ENCODE measurements at places on chromosomes 2 and 18.

DNA sequence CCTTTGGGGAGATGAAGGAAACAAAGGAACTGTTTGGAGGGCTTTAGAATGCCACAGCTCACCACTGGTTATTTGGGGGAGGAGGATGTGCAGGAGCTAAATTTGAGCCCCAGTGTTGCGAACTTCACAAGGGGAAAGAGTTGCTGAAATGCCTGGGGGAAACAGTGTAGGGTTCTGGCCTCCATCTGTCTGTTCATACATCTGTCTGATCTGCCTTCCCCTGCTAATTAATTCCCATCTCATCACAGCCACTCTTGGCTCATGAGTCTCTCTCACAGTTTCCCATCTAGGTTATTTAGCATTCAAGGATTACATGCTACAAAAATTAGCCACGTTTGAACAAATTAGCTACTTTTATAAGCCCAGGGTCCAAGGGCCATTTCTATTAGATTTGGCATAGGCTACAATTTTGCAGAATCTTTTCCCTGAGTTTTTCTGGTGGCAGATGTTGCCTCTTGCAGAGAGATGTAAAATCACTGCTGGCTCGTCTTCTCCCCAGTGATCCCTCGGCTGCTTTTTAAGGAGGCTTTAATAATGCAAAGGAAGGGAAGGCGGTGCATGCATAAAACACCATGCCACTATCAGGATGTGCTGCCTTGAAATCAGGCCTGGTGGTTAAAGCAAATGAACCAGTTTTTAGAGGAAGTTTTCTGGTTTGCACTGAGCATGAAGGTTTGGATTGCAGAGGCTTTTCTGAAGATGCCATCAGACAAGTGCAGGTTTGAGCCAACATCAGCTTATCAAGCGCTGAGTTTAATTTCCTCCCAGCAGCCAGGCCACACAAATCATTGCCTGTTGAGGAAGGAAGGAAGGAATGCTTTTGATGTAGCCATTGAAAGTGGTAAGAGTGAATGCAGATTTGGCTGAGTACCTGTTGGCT is 35.0 kb downstream of the ADD2 start:
- DNase-seq, result no peak

DNA sequence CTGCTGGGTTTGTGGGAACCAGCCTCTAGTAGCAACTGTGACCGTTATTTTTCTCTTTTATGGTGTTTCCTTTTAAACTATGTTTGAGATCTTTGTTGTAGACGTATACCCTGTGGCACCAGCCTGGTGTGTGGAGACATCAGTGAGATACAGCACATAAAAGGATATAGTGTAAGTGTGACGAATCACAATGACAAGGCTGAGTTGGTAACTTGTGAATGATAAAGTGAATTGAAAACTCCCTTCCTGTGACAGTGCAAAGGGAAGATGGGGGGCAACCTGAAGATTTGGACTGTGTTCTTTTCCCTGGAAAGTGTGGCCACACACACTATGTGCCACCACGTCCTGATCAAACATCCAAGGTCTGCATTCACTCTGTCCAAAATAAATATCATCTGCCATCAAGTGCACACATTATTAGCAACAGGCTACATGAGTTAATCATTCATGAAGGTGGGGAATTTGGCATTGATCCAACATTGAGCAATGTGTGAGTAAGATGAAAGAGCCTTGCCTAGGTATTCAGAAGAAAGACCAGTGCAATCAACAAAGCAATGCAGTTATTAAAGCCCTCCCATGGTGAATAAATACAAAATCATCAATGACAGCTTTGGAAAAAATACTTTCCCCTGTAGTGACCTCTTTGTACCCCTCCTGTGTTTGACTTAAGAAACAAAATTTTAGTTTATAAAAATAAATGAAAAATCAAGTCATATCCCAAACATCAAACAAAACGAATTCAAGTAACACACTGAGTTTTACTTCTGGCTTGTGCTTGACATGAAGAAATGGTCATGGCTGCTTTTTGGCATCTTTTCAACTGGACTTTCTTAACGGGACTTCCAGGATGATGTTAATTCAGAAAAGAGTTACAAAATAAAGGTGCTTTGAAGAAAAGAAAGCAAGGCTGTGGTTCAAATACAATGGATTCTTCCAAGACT is 1280.5 kb upstream of the ZEB2 start:
- no peak for DNase-seq

DNA sequence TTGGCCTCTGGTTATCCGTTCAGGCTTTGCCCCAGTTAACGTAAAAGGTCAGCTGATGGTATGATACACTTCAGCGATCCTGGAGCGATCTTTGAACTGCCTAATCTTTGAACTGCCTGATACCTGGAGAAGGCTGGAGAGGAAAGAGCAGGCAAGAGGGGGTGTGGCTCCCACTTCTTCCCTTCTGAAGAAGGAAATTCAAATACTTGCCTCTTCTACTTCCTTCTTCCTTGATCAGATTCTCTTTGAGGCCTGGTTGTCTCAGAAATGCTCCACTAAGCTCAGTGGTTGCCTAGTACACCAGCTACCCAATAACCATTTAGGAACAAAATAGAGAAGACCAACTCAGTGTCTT is 619 bp downstream of the GALM start:
- no peak for DNase-seq

DNA sequence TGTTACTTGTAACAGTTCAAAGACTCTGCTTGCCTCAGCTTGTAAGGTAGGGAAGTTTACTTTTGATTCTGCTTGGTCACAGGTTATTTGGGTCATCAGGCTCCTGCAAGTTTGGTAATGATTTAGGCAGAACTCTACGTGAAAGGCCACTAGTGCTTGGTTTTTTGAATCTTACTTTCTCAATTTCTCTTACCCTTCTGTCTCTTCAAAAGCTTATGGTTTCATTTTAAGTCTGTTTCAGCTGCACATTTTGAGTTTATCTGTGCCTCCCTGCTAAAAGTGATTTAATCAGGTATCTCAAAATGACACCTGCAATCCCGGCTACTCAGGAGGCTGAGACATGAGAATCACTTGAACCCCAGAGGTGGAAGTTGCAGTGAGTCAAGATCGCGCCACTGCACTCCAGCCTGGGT is 26.3 kb upstream of the MOCOS start:
- no peak for DNase-seq

GRCh38 chr18:23890589-23890988 is 124.0 kb upstream of the TTC39C start:
- no peak for DNase-seq

DNA sequence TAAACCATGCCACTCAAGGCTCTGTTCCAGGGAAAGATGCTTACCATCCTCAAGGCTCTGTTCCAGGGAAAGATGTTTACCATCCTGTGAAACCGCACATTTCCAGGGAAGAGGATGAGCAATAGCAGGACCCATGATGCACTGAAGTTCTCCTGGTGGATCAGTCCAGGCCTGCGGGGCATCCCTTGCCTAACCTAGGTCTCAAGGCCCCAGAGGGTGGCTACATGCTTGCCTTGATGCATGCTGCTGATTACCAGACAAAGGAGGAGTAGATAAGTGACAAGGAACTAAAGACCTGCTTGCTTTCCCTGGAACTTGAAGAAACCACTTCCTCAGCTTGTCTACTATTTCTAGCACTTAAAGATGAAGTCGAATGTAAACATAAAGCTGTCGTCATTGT is 111.0 kb upstream of the LINC00305 start:
- DNase-seq, result no peak

GRCh38 chr2:151716721-151717120 is 17.6 kb downstream of the NEB start:
- DNase-seq, result no peak

DNA sequence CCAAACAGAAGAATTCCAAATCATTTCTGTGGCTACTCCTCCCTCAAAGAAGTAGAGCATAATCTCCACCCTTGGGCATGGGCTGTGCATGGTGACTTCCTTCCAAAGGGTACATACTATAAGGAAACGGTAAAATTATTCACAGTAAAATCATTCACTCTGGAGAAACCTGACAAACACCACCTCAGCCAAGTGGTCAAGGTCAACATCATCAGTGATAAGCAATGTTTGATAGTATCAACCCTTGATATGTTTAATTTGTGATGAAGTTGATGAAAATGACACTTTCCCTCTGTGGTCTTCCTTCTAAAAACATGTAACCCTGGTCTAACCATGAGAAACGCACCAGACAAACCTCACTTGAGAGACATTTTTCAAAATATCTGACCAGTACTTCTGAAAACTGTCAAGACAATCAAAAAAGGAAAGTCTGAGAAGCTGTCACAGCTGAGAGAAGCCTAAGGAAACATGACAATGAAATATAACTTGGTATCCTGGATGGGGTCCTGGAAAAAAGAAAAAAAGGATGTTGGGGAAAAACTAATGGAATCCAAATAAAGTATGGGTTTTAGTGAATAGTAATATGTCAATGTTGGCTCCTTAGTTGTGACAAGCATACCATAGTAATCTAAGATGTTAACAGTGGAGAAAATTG is 9.4 kb upstream of the TXNDC2 start:
- no peak for DNase-seq

DNA sequence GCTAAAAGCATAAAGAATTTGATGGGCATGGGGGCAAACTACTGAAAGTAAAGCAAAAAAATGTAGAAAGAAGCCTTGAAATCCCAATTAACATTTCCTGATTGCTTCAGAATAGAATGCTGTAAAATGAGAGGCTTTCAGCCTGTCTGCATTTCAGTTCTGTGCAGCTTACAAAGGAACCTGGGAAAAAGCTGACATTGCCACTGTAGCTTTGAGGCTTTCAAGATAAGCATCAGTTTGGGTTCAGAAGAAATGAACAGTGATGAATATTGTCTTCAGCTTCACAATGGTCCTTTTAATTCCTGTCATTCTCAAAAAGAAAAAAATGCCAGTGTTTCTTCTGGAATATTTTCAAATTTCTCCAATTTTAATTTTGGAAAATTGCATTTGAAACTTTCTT is 242.7 kb downstream of the LRRTM1 start:
- DNase-seq, result no peak

GRCh38 chr18:49747876-49748275 is 65.5 kb downstream of the ACAA2 start:
- no peak for DNase-seq

GRCh38 chr2:144516411-144516980 is 3.4 kb downstream of the ZEB2 start:
- DNase-seq, result no peak

GRCh38 chr2:170227951-170228350 is 50.0 kb downstream of the MYO3B start:
- no peak for DNase-seq

DNA sequence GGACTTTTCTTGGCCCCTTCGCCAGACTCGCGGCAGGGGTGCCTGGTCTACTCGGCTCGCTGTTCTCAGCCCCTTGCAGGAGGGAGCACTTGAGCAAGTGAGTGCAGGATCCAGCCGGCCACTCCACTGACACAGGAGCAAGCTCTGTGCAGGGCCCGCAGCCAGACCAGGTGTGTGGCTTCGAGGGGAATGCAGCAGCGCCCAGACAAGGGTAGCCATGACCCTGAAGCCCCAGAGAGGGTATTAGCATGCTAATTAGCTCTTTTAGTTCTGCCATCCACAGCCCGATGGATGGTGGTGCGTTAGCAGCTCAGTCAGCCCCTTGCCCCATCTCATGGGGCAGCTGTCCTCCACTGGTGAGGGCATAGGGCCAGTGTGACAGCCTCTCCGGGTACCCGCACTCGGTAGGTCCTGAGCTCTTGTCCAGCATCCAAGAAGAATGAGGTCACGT is 103.2 kb upstream of the HS6ST1 start:
- no peak for DNase-seq

All from T follicular helper cell (primary cell).